Right ventricle myocardium superior (tissue), 1 donor: ENCODE measurements at places on chromosomes 4 and X. TPM values are rescaled to one million over a fixed set of nuclear protein-coding genes. Genes with fewer than 3 reads are reported as not detected.

Gene EGF
- 13.8 TPM for total RNA-seq

- no peak for DNase-seq
These were observed 137.6 kb downstream of the PTTG2 start for GRCh38 chr4:38097818-38098217.

DNA sequence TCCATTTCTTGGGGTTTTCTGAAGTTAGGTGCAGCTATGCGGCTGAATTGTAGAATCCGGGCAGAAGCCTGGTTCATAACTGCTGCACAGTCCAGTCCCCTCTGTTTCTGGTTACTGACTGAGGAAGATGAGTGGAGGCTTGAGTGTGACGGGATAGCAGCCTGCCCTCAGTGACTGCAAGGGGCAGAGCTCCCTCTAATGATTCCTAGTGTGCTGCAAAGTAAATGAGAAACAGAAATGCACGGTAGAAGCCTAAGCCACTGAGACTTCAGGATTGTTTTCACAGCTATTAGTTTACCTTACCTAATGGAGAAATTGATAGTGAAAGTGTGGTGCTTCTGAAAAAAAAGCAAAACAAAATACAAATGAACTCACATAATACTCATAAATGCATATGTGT is 189.2 kb downstream of the GPM6A start:
- no peak for DNase-seq

DNA sequence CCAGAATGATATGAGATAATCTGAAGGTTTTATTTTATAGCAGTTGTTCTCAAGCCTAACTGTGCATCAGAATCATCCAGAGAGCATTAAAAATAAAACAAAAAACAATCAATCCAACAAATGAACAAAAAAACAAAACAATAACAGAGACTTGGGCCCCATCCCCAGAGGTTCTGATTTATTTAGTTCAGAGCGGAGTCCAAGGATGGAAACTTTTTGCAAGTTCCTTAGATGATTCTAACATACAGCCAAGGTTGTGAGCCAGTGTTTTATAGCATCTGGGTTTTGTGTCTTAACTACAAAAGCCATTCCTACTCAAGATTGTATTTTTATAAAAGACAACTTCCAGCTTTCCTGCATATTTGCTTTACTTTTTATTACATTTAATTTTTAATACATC is 59.4 kb upstream of the GRPR start:
- DNase-seq, result no peak

DNA sequence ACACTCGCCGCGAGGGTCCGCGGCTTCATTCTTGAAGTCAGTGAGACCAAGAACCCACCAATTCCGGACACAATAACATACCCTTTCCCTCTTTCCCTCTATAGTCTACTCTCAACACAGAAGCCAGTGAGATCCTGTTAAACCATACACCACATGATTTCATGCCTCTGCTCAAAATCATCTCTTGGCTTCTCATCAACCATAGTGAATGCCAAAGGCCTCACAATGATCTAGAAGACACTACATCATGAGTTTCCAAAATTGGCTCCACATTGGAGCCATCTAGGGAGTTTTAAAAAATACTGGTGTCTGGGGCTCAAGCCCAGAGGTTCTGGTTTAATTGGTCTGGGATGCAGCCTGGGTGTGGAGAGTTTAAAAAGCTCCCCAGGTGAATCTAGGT is 124.5 kb downstream of the EFNB1 start:
- DNase-seq, result no peak
